Activated T-cell treated with anti-CD3 and anti-CD28 coated beads, Interleukin-2, amount 50 U/mL, for 72 hours (primary cell): ENCODE measurements at places on chromosomes 11 and 22. TPM values are rescaled to one million over a fixed set of nuclear protein-coding genes. Genes with fewer than 3 reads are reported as not detected.

OR8A1 gene
- total RNA-seq: not detected

GRCh38 chr11:35207471-35208403, 68.8 kb downstream of the CD44 start:
- peaks cover 75% of the 10 kb centered on the region for H3K36me3 ChIP-seq
- peaks cover 16% of the 10 kb centered on the region for H3K4me1 ChIP-seq
- peak overlapping the region; percentile 59 for H3K27ac ChIP-seq
- H3K27me3 ChIP-seq: no peaks in the 10 kb centered on the region
- DNase-seq: no peak

ISX gene
- total RNA-seq: not detected

GRCh38 chr11:109772892-109773291, 320.3 kb upstream of the ZC3H12C start:
- H3K4me3 ChIP-seq: no peak overlapping the region
- no peaks in the 10 kb centered on the region for H3K27me3 ChIP-seq
- no peaks in the 10 kb centered on the region for H3K4me1 ChIP-seq
- DNase-seq: no peak
- no peak overlapping the region for H3K27ac ChIP-seq

- H3K4me3 ChIP-seq: peak overlapping the region; percentile 47
- H3K4me1 ChIP-seq: peaks cover 23% of the 10 kb centered on the region
- no peaks in the 10 kb centered on the region for H3K36me3 ChIP-seq
- H3K27ac ChIP-seq: no peak overlapping the region
- H3K27me3 ChIP-seq: peaks cover 16% of the 10 kb centered on the region
- DNase-seq: no peak
Measured at GRCh38 chr22:24806663-24807001, 621 bp downstream of the SGSM1 start.
